ENCODE measurements at places on chromosomes 2 and 18.
A peak's percentile ranks its signal among the peaks of the same experiment; 100 is the strongest.

- no peak for DNase-seq
Observed at GRCh38 chr2:513981-514706, 163.1 kb downstream of the TMEM18 start.

DNA sequence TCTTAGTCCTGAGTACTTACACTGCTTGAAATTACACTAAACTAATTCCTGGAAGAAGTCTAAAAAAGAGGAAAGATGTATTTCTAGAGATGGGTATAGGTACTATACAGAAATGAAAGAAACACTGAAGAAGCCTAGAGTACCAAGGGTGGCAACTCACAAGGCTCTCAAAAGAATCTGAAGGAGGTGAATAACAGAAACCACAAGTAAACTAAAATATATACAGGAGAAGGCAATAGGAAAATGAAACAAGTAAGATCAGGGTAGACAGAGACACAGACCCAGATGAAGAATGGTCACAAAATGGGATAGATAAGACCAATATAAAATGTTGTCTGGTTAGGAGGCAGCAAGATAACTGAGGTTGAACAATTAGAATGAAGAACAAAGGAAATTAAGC, 59.9 kb downstream of the USP37 start:
- no peak for DNase-seq

- DNase-seq, result peak; percentile 38
Observed at GRCh38 chr2:42762823-42763804, 821 bp downstream of the OXER1 start.

- peak; percentile 33 for DNase-seq
Observed at GRCh38 chr2:27765621-27766286, 5.8 kb upstream of the MRPL33 start.

GRCh38 chr2:168002021-168002553, 245.3 kb downstream of the STK39 start:
- DNase-seq, result peak; percentile 10

DNA sequence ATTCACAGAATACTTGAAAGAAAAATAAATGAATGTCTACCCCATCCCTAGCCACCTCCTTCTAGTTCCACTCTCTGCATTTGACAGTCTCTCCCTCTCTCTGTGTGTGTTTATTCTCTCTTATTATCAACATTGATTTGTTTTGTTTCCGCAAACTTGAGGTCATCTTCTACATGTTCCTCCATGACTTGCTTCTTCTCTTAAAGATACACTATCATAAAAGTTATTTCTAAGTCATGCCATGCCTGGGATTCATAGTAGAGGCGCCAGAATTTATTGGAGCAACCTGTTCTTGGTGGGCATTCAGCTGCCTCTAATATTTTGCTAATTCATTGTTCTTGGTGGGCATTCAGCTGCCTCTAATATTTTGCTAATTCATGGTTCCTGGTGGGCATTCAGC, 58.9 kb upstream of the SMAD7 start:
- DNase-seq, result no peak

DNA sequence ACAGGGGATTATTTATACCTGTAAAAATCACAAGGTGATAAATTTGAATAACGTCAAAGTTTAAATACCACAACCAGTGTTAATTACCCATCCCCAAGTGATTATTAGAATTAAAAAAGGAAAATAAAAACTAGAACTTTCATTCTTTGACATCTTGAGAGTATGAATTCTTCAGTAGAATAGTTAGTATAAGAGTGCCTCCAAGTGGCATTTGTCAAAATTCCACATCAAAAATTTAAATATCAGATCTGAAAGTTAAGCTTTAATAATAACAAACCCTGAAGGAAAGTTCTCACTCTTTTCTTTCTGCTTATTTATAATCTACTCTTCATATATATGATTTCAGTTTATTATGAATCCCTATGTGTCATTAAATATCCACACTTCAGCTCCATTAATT, 273.7 kb upstream of the KYNU start:
- DNase-seq, result peak; percentile 25

DNA sequence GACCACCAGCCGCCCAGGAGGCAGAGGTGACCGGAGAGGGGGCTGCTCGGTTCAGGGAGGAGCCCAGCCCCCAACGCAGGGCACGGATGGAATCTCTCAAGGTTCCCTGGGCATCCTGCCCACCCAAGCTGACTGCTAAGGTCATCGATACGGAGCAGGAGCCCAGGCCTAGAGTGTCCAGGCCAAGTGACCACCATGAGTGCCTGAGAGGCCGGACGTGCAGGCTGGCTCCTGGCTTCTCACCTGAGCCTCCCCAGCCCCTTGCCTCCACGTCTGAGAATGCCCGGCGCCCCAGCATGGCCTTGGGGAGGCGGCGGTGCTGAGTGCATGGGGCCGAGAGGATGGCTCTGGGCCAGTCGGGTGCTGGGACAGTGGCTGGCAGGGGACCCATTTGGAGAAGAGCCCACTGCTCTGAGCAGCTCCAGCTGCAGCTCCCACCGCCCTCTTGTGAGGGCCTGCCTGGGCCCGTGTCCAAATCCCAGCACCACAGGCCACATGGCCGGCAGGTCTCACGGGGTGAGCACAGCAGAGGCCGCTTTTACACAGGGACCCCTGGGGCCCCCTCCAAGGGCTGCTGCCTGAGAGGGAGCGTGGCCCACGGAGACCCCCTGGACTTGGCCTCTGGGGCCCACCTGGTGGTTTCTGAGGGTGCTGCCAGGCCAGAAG, 102.8 kb upstream of the CTDP1 start:
- DNase-seq, result peak; percentile 49

GRCh38 chr2:65186093-65186868, 41.4 kb upstream of the ACTR2 start:
- DNase-seq, result no peak

DNA sequence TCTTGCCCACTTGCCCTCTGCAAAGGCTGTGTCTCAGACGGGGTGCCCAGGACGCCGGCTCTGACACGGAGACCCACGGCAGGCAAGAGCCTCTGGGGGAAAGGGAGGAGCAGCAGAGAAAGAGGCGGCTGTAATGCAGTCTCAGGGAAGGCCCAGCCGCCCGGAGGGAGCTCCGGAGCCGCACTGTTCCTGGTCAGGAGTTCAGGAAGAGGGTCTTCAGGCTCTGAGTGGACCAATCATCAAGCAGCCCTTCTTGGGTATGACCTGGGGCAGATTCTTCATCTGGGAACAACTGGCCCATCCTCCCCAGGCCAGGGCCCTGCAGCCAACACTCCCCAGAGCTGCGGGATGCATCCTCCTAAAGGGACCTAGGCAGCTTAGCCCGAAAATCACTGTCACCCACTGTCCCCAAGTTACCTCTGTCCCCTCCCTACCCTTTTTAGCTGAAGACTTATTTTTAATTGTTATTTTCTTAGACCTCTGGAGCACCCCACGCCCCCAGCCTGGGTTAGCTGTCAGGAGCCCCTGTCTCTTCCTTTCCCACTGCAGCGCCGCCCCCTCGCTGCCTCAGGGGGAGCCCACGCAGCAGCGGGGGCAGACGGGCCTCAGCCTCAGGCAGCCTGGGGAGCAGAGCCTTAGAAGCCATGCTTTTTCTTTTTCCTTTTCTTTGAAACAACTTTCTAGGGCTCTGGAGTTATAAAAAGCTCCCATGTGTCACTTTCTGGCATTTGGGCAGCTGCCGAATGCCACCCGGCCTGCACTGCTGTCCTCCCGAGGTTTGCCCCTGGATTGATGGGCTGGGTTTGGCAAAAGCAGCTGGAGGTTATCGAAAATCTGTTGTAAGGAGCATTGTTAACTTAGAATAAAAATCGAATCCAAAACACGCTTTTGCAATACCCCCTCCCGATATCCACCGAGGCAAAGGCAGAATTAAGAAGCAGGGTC, 644 bp upstream of the NEU2 start:
- DNase-seq, result no peak

- DNase-seq, result no peak
Observed at GRCh38 chr18:46751882-46752281, 5.0 kb downstream of the ST8SIA5 start.

- DNase-seq, result no peak
Observed at GRCh38 chr2:154158101-154158500, 286.4 kb downstream of the GALNT13 start.

DNA sequence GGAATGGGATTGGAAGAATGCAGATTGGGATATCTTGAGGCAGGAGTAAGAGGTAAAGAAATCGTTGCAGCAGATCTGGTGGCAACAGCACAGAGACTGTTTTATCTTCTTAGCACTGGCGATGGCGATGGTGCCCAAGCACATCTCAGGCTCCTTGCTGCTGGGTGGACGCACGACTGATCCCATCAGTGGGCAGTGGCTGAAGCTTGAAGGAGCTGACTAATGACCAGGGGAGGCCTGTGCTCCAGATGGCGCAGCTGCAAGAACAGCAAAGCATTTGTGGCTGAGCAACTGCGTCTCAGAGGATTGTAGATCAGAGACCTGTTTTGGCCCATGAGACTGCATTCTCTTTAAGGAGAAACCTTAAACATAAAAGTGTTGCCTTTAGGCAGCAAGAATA, 54.6 kb downstream of the GALR1 start:
- DNase-seq, result no peak

DNA sequence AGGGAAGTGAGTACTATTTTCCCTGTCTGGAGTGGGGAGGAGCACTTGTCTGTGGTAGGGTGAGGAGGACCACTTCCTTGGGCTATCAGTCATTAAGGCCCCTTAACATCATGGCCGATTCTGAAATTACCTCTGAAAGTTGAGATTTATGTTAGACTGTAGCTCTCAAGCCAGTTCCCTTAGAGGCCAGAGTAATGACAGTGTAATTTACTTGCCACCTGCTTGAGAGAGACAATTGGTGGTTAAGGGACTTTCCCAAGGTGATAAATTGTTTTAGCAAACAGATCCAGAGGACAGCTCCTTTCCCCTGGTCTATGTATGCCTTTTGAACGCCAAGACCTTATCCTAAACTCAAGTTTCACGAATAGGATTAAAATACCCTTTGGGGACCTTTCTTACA, 56.1 kb downstream of the NEDD4L start:
- DNase-seq, result no peak

- no peak for DNase-seq
Observed at GRCh38 chr2:80028584-80028983, 276.0 kb downstream of the LRRTM1 start.

- DNase-seq, result no peak
Observed at GRCh38 chr2:207090389-207090788, 75.4 kb downstream of the KLF7 start.

GRCh38 chr2:68726608-68727367, 7.8 kb upstream of the ARHGAP25 start:
- no peak for DNase-seq

- no peak for DNase-seq
Observed at GRCh38 chr2:180412219-180412618, 405.1 kb upstream of the CWC22 start.
